ENCODE measurements at places on chromosomes 2 and 18. TPM values are rescaled to one million over a fixed set of nuclear protein-coding genes. Genes with fewer than 3 reads are reported as not detected.

TUBA3E gene
- not detected for total RNA-seq

DLX2 gene
- not detected for total RNA-seq

IL1RL2 gene
- total RNA-seq, result not detected

SAG gene
- total RNA-seq, result not detected

DNA sequence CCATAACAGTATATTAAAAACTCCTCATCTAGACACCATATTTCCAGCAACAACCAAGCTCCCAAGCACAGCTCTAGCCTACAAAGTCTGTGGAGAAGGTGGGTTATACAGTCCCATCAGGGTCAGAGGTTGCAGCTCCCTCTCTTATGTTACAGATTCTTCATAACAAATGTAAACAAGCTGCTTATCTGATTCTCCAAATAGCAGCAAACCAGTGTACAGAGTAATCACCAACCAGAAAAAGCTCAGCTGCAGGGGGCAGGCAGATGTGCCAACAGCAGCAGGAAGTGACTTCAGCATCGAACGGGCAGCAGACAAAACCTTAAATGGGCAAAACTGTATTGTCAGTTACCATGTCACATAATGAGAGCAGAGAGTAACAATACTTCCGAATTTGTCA is 52.9 kb upstream of the NABP1 start:
- no peak overlapping the region for H3K27ac ChIP-seq
- peaks cover 4% of the 10 kb centered on the region for H3K4me1 ChIP-seq
- H3K36me3 ChIP-seq, result no peaks in the 10 kb centered on the region
- H3K27me3 ChIP-seq, result no peaks in the 10 kb centered on the region

GRCh38 chr18:27491772-27492171 is 306.7 kb upstream of the CHST9 start:
- H3K27ac ChIP-seq, result no peak overlapping the region
- H3K27me3 ChIP-seq, result no peaks in the 10 kb centered on the region
- no peaks in the 10 kb centered on the region for H3K4me1 ChIP-seq
- DNase-seq, result no peak
- H3K36me3 ChIP-seq, result no peaks in the 10 kb centered on the region

GRCh38 chr2:64650722-64651338 is 2.9 kb downstream of the SERTAD2 start:
- peak; percentile 67 for DNase-seq
- H3K27ac ChIP-seq, result peak overlapping the region; percentile 44
- peaks cover 68% of the 10 kb centered on the region for H3K4me1 ChIP-seq
- no peak overlapping the region for H3K4me3 ChIP-seq

DNA sequence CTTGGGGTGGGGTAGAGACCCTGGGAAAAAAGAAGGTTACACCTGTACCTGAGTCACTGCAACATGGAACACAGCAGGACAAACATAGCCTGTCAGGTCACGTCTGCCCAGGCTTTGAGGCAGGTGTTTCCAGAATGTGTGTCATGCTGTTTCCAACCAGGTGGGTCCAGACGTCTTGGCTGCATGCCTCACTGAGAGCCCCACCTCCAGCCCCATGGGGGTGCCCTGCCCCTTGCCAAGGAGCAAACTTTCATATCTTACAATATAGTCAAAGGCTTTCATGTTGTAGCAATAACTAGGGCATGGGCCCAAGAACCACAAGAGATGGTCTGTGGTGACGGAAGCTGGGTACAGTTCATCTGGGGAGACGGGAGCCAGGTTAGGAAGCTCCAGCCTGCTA is 499.7 kb downstream of the BCL11A start:
- DNase-seq, result peak; percentile 95
- peaks cover 31% of the 10 kb centered on the region for H3K4me1 ChIP-seq
- peak overlapping the region; percentile 60 for H3K27ac ChIP-seq
- H3K4me3 ChIP-seq, result no peak overlapping the region
